ENCODE measurements at places on chromosomes 6 and 20. TPM values are rescaled to one million over a fixed set of nuclear protein-coding genes. Genes with fewer than 3 reads are reported as not detected.

Gene APOM
- total RNA-seq: 1.2 TPM

Gene HRH3
- total RNA-seq: not detected

Gene MICB
- total RNA-seq: 1.6 TPM

Gene ACAT2
- 1.5 TPM for total RNA-seq

- DNase-seq: peak; percentile 58
Measured at GRCh38 chr6:117265410-117266256, at the start of gene VGLL2. TSS of gene VGLL2 (plus strand) at chr6:117265558. CDS start at chr6:117265764, 206 bp downstream.

DNA sequence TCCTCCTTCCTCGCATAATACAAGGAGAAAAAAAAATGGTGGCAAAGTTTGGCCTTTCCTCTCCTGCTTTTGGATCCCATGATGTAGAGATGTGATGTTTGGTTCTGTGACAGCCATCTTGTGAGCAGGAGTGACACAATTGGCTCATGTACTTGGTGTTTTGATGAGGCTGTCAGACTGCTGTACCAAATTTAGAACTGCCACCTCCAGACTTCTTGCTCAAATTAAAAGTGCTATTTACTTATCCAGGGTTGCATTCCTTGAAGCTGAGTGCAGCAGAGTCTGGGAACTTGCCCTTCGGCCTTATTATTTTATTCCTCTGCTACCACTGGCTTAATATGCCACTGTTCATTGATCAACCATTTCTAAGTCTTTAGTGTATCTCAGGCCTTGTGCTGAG is 21.9 kb downstream of the BCAS1 start:
- no peak for DNase-seq

DNA sequence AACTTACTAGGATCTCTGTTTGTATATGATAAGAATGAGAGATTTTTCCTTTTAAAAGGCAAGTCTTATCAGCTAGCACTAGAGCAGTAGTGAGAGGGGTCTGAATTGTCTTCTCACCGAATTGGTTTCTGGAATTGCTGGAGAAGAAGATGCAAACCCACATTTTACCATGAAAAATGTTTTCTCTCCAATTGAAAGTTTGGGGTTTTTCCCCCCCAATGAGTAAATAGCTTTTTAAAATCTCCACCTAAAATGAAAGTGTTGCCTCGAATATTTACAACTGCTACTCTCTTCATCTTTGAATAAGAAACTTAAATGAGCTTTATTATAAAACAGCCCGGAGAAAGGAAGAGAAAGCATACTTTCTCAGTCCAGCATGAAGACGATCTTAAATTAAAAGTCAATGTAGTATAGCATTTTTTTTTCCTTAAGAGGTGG is 1.8 kb downstream of the TCF21 start:
- no peak for DNase-seq

GRCh38 chr20:48604426-48604825 is 223.4 kb downstream of the PREX1 start:
- DNase-seq: no peak

- no peak for DNase-seq
Measured at GRCh38 chr6:16681260-16681873, 79.9 kb downstream of the ATXN1 start.
